Kidney epithelial cell (primary cell): ENCODE measurements at places on chromosomes 11 and 22. TPM values are rescaled to one million over a fixed set of nuclear protein-coding genes. Genes with fewer than 3 reads are reported as not detected.

Gene SCGB1A1
- not detected in 2 replicates for total RNA-seq

Gene NXPE2
- not detected in 2 replicates for total RNA-seq

- DNase-seq: no peak
Measured at GRCh38 chr11:63553759-63554158, 9.4 kb downstream of the PLAAT2 start.

GRCh38 chr11:69337211-69337721 lies 43.3 kb downstream of the MYEOV start:
- no peak for DNase-seq

DNA sequence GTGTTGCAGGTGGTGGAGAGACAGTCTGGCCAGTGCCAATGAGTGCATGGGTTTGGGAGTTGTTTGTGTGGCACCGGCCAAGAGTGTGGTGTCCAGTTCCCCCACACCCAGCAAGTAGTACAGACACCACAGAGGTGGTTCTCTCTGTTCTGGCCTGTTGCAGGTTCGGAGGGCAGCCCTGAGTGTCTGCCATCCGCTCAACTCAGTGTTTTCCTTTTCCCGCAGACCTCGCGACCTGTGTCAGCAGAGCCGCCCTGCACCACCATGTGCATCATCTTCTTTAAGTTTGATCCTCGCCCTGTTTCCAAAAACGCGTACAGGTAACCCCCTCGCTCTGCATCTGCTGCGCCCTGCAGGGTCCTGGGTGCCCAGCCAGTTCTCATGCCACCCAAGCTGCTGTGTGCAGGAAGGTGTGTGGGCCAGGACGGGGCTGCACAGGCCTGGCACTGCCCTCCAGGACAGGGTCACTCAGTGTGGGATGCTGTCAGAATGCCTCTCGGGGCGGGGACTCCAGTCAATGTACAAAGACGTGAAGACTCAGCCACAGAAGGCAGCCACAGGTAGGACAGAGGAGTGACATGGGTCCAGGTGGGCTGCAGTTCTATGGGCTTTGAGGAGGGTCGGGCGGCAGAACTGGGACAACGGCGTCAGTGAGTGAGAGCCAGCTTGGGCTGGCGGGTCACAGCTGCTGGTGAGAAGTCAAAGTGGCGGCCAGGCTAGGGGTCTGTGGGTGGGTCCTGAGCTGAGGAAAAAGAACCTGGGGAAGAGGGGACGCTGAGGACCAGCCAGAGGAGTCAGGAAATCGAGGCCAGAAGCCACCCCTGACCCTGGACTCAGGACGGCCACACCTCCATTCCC lies 15.9 kb downstream of the TANGO2 start:
- no peak for DNase-seq

GRCh38 chr22:35749808-35750207 lies 32.1 kb downstream of the APOL5 start:
- peak; percentile 89 for DNase-seq
